ENCODE measurements at places on chromosomes 12 and 14.

- no peak for DNase-seq
Measured at GRCh38 chr12:82120901-82121300, 237.3 kb downstream of the CCDC59 start.

- DNase-seq, result no peak
Measured at GRCh38 chr14:24673059-24673458, 39.1 kb upstream of the GZMB start.

- DNase-seq, result no peak
Measured at GRCh38 chr12:127903146-127903545, 363.8 kb upstream of the TMEM132C start.

GRCh38 chr12:110230655-110231054, 50.4 kb upstream of the ATP2A2 start:
- no peak for DNase-seq

DNA sequence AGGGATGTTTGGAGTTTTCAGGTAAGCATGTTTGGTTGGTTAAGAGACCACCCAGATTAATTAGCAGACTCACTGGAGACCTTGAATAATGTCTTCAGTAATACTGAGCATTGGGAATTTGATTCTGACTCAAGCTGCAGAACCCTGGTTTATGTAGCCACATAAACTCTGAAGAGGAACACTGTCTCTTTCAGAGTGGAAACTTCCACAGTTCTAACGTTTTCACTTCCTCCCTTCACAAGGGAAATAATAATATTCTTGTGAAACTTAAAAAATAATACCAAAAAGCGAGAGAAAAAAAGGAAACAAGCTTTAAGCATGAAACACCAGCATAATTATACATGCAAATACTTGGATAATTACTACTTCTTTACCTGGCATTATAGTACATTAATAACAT, 40.0 kb upstream of the ST8SIA1 start:
- no peak for DNase-seq

GRCh38 chr12:84638811-84639368, 273.7 kb downstream of the SLC6A15 start:
- DNase-seq, result peak; percentile 4

DNA sequence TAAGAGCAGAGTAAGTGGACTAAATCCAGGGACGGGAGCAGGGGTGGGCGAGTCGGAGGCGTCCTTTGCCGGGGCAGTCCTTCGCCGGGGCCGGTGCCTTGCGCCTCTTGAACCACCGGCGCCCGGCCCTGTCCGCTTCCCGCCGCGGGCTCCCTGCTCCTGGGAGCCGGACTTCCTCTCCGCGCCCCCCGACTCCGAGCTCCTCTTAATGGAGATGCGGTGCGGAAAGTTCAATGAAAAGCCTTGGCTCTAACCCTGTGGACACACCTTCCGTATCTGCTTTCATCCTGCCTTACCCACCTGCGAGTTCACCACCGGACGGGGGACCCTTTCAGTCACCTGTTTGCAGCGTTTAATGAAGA, 412 bp downstream of the FGFR1OP2 start:
- no peak for DNase-seq

DNA sequence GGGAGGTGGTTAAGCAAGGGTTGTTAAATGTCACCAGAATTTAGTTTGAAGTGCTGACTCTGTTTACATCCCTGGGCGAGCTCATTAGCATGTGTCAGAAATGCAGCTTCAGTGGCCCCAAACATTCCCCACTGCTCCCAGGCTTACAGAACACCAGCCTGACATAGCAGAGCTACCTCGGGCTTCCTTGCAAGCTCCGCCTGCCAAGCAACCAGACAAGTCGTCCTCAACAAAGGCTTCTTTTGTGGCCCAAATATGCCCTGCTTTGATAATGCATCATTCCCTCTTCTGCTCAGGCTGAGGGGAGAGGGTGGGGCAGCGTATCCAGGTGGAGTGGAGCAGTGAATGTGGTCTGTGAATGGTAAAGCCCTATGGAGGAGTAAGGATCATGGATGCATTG, 28.0 kb downstream of the ERH start:
- no peak for DNase-seq

- DNase-seq, result no peak
Measured at GRCh38 chr12:38547586-38547985, 231.0 kb downstream of the ALG10B start.

DNA sequence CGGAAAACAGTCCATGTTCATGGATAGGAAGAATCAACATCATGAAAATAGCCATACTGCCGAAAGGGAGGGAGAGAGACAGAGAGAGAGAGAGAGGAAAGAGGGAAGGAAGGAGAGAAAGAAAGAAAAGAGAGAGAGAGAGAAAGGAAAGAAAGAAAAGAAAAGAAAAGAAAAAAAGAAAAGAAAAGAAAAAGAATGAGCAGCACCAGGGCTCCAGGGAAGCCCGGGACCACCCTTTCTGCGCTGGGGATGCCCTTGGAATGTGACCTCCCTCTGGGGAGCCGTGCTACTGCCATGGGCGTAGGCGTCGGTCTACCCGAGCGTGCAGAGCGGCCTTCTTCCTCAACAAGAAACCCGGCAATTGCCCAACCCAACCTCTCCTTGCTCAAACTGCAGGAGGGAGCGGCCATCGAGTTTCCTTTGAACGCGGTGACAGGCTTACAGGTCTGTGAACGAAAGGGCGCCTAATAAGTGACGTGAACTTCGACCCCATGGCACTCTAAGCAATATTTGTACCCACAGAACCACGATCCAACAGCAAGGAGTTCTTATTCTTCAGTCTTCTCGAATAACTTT, 16.9 kb downstream of the OR6S1 start:
- DNase-seq, result peak; percentile 82

GRCh38 chr12:14960548-14961465, 594 bp downstream of the ARHGDIB start:
- no peak for DNase-seq

- DNase-seq, result no peak
Measured at GRCh38 chr14:76428611-76429010, 52.7 kb downstream of the ESRRB start.

DNA sequence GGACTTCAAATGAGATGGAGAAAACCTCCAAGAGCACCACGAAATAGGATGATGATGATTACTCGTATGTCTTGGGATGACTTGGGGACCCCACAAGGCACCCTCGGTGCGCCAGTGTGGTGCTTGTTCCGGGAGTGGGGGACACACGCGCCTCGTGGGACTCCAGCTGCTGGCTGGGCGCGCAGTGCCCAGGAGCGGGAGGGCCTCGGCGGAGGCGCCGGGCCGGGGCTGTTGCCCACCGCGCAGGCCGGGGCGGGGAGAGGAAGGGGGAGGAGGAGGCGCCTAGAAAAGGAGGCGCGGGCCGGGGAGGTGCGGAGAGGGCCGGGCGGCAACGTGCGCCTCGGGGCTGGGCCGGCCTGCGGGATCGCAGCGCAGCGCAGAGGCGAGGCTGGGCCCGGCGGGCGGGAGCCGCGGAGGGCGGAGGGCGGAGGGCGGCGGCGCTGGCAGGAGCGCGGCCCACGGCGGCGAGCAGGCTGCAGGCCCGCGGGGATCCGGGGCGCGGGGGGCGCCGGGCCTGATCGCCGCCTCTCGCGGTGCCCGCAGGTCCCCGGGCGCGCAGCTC, at the start of gene RFLNA:
TSS of gene RFLNA (plus strand) at position 314 of the 562 bp plus-strand sequence. CDS start 337 bp downstream, outside the sequence.
- no peak for DNase-seq

DNA sequence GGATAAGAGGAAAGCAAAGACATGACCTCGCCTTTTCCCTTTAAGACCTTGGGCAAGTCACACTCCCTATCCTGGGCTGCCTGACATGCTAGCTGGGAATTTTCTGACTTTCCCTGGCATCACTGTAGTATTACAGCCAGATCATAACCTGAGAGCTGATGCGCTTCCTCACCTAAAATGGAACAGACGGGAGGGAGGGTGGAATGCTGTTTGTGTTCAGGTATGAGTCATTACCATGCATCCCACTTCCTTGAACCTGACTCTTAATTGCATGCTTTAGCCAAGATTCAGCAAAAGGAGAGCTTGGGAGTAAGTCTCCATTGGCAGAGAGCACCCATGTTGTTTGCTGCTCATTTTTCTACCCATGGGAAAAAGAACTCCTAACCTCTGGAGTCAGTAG, 156.5 kb downstream of the KCNK10 start:
- peak; percentile 20 for DNase-seq

- peak; percentile 51 for DNase-seq
Measured at GRCh38 chr12:18139989-18140596, 50.1 kb upstream of the RERGL start.

All from RKO (cell line).